Left renal cortex interstitium (tissue), 4 donors: ENCODE measurements at places on chromosomes 13 and 19.

GRCh38 chr13:46544811-46545210, 8.2 kb upstream of the LRCH1 start:
- DNase-seq: no peak

DNA sequence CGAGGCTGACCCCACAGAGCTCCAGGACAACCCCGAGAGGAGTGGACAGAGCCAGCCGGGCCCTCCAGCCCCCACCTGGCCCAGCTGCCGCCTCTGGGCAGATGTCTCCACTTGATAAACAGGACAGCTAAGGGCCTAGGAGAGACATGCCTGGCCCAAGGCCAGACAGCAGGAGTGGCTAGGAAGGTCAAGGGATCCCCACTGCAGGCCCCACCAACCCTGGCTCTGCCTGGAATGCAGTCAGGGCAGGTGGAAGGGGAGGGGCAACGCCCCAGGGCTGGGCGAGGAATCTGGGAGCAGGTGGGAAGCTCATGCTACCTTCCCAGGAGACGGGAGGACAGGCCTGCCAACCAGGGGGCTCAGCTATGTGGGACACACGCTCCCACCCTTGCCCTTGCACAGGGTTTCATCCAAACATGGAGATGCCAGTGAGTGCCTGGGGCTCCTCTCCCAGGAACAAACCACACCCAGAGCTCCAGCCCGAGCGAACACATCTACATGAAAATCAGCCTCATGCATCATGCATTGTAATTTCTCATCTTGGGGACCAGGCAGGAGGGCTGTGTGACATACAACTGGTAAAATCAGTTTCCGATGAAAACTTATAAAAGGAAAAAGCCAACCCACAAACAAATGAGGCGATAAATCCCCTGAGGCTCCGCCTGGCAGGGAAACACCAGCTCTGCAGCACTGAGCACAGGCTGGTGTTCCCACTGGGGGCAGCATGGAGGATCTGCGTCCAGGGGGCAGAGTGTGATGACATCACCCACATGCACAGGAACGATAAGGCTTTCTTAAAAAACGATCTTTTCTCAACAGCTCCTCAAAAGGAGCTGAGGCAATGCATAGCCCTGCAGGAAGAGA, 25.0 kb downstream of the SH3GL1 start:
- DNase-seq: no peak

DNA sequence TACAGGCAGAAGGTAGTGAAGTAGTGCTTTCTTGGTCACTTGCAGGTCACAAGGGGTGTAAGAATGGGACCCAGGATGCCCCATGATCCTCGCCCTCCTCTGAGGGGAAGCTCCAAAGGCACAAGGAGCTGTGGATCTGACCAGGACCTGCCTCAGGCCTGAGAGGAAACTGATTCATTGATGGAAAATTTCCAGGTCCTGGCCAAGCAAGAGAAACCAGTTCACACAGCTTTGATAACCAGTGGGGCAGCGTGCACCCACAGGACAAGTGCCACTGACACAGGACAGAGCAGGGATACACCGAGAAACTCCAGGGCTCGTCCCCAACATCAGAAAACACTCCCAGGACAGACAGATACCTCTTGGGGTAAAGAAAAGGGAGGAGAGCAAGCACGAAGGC, 177.1 kb downstream of the RBM26 start:
- no peak for DNase-seq

GRCh38 chr19:31350033-31350692, 927 bp upstream of the TSHZ3 start:
- DNase-seq: no peak

DNA sequence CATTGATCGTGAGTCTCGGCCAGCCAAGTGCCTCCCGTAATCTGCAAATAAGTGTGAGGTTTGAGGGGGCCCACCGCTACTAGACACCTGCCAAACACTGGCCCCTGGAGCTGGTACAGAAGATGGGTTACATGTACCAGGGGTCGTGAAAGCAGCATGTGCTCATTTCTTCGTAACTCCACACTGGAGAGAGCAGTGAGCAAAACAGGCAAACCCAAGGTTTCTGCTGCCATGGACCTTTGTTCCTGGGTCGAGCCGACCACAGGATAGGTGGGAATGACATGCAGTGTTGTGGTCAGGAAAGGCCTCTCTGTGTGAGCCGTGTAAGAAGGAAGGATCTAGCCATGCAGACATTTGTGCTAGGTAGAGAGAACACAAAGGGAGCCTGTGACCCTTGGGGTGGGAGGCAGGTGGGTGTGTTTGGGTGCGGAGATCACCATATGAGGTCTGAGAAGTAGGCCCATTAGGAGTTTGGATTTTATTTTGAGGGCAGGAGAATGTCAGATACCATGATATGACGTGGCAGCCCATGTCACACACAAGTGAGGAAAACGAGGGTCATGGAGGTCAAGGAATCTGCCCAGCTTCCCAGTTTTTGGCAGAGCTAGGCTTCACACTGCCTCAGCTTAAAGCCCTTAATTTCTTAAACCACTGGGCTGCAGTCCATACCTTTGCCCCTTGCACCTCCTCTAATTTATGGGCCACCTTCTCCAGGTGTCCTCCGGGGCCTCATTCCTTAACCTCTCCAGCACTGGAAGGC, 919 bp downstream of the GTF3A start:
- DNase-seq: no peak

DNA sequence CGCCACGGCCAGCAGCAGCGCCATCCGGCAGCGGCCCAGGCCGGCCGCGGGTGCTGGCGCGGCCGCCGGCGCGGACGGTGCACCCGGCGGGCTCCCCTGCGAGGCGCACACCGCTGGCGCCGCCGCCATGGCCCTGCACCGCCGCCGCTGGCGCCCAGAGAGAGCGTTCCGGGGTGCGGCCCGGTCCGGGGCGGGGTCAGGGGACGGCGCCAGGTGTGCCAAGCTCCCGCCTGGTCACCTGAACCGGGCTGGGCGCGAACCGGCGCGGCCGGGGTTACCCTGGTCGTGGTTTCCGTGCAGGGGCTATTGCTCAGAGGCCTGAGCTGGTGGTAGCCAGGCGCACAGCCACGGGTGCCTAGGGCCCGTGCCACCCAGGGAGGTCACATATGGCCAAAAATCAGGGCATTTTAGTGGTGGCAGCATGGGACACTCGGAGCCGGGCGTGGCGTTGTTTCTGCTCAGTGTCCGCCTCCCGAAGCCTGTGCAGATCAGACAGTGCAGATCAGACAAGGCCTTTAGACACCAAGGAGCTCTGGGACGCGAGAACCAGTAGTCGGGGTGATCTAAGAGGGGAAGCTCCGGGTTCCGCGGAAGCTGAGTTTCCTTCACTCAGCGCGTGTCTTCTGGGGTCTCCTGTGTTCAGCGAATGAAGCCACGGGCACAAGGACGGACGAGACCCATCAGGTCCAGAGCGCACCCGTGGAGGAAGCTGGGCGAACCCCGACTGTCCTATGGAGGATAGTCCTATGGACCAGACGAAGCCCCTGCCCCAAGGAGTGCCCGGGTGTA, at the start of gene TMEM238:
Gene TMEM238 (minus strand): TSS at position 162 of the 789 bp plus-strand sequence. CDS start 33 bp downstream, at position 129.
- no peak for DNase-seq

- no peak for DNase-seq
These were observed 10.3 kb downstream of the EHD2 start for GRCh38 chr19:47723581-47723940.

DNA sequence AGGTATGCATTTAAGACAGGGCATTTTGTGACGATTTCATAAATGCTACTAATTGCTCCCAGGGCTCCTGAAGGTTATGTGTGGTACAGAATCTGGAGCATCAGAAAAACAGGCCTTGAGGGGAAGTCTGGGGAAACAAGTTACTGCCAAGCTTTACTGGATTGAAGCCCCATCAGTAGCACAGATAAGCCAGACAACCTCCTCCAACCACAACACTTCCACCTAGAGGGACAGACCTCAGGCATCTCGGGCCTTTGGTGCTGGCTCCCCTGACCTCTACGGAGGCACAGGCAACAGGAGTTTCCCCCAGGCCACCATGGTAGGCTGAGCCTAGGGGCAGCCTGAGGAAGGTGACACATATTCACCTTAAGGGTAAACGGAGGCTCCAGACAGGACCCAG, 54.1 kb downstream of the ABCC4 start:
- no peak for DNase-seq

DNA sequence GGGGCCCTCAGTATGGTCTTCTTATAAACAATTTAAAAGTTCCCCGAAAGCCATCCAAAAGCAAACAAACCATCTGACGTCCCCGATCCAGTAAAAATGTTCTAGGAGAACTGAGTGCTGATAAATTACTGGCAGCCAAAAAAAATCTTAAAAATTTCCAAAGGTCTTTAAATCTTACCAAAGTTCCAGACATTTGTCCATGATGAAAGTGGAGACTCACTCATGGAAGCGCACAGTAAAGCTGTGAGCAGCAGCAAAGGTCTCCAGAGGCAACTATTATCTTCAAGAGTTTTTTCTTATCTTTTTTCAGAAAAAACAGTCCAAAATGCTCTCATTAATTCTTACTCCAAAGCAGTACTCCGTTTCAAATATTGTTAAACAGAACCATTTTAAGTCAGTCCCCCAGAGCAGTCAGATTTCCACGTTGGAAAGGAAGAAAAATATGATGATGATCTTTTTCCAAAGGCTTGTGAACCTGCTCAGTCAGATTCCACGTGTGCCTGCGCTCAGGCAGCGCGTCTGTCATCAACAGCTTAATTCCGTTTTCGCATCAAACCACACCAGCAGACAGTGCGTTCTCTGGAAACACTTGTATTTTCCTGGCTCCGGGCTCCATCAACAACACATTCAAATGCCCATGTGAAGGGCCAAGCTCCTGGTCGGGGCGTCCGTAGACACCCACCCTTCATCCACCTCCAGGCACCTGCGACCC, 85.4 kb downstream of the COL4A1 start:
- DNase-seq: no peak

GRCh38 chr13:56773148-56773547, 367.6 kb upstream of the PRR20A start:
- DNase-seq: no peak

- no peak for DNase-seq
These were observed 21.4 kb downstream of the FOXO1 start for GRCh38 chr13:40644838-40645604.

GRCh38 chr13:71028884-71029283, 838.1 kb downstream of the DACH1 start:
- DNase-seq: no peak

DNA sequence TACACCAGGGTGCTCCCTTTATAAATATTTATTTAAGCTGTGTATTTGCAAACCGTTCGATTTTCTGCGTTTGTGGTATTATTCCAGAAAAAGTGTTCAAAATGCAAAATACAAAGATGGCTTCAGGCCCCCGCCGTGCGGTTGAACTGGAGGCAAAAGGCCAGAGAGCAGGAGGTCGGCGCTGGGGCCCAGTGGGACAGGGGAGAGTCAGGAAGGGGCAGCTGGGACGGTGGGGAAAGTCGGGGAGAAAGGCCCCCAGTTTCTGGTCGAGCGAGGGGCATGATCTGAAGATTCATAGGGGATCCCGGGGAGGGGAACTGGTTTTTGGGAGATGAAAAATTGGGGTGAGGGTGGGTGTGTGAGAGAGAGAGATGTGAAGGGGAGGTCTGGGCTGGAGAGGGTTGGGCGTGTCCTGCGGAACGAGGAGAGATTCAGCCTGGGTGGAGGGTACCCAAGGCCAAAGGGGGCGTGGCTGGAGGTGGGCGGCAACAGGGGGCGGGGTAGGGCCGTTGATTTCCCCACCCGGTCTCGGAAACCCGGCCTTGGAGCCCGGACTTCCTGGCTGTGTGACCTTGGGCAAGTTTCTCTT, 678 bp downstream of the ISOC2 start:
- no peak for DNase-seq

- no peak for DNase-seq
These were observed 67.5 kb upstream of the POSTN start for GRCh38 chr13:37666036-37666435.
